ENCODE measurements at places on chromosomes 16 and 17.

DNA sequence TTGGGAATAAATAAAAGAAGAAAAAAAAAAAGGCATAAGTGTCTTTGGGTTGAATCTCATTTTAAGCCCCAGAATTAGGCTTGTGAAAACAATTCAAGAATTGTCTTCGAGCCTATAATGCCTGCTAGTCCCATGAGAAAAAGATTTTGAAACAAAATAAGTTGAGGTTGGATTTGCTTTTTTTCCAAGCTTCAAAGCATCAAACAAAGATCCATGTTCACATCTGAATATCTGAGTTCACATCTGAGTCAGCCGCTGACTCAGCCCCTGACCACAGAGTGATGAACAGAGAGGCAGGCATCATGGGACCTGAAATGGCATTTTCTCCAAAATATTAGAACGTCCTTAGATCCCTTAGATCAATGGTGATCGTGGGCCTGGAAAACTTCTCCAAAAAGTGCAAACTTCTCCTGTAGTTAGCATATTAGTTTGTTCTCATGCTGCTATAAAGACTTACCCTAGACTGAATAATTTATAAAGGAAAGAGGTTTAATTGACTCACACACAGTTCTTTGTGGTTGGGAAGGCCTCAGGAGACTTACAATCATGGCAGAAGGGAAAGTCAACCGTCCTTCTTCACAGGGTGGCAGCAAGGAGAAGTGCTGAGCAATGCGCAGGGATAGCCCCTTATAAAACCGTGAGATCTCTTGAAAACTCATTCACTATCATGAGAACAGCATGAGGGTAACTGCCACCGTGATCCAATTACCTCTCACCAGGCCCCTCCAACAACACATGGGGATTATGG, 294.6 kb upstream of the HSBP1 start:
- DNase-seq: no peak

DNA sequence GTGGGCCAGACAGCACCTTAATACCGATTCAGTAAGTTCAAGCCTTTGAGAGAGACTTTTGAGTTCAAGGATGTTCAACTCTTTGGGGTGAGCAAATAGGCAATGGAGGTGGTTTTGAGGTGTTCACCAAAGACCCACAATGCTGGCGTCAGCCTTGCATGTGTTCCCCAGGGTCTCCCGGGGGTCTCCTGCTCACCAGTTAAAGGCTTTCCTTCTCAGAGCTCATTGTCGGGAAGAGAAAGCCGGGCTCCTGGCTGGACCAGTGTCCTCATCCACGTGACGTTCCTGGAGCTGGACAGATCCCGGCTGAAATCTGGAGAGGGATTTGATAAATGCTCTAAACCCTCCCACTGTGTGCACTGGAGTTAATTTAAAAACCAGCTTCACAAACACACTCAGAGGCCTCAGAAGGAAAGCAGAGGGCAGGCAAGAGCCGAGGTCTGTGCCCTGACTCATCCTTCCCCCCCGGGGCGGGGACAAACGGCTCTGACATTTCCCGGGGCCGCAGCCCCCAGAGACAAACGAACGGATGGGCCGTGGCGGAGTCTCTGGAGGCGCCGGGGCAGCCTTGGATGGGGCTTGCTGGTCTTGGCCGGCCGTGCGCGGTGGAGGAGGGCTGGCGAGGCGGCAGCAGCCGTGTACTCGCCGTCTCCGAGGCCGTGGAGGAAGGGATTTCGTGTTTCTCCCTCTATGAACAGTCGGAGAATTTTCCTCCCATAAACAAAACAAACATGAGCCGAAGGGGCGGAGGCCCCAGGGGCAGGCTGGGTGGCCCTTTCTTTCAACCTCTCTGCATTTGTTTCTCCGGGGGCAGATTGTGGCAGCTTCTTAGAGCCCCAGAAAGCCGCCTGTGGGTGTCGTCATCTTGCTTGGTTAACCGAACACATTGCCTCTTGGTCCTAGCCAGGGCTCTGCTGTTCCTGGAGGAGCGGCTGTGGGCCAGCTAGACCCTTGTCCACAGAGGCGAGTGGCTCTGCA, 94.2 kb downstream of the NTN1 start:
- DNase-seq: peak; percentile 8

DNA sequence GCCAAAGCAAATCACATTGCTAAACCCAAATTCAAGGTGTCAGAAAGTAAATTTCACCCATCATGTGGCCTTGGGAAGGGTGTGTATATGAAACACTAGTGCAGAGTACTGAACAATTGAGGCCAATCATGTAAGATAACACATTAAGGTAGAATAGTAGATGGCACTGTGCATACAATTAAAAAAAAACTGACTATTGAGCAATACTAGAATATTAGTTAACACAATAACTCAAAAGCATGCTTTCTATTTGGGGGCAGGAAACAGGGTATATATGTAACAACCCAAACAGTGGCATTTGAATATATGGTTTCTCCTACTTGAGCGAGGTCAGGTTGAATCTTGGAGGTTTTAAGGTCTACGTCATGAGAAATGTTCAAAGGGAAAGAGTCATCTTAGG, 63.0 kb upstream of the DYNLRB2 start:
- DNase-seq: no peak

DNA sequence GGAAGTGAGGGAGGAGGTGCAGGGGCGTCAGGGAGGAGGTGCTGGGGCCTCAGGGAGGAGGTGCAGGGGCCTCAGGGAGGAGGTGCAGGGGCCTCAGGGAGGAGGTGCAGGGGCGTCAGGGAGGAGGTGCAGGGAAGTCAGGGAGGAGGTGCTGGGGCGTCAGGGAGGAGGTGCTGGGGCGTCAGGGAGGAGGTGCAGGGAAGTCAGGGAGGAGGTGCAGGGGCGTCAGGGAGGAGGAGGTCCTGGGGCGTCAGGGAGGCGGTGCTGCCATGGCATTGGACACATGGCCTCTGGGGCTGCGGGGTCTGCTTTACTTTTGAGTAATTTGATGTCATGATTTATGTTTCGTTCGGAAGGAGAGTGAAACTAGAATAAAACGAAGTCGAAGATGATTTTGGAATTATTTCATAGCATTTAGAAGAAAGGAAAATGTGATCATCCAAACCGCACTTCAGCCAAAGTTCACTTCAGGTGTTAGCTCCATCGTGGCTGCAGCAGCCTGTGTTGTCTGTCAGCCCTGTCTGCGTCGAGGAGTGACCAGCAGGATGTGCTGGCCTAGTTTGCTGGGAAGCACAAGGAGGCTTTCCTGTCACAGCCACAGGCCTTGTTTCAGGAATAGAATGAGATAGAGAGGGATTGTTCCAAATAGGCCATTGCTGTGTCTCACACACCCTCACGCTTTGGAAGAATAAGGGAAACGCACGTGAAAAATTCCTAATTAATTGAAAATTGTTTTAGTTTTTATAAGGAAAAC, 42.8 kb downstream of the RAB11FIP3 start:
- DNase-seq: no peak

GRCh38 chr17:57750109-57750871, 5.2 kb upstream of the CCDC182 start:
- no peak for DNase-seq

DNA sequence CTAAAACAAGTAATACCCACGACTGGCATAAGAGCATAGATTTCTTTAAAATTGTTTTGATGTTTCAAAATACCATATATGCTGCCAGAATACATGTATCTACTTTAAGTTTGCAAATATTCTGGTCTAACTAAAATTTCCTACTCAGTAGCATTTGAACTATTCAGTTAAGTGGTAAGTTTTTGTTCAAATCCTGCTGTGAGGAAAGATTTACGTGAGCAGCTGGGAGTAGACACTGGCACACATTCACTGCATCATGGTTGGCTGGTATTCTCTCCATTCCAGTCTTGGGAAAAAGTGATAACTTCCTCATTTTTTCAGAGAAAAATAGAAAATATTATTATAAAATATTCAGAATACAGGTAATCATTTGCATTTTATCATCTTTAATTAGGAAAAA, 133.6 kb downstream of the SKAP1 start:
- DNase-seq: no peak

GRCh38 chr17:45104497-45104896, 27.8 kb downstream of the PLCD3 start:
- DNase-seq: no peak

GRCh38 chr16:89093602-89094251, at the start of gene ACSF3:
TSS of gene ACSF3 (plus strand) at chr16:89093852. CDS start at chr16:89100682, 6,830 bp downstream.
- peak; percentile 32 for DNase-seq

GRCh38 chr16:8936421-8936820, 27.3 kb downstream of the USP7 start:
- peak; percentile 60 for DNase-seq

- no peak for DNase-seq
Measured at GRCh38 chr17:35891269-35891668, 11.1 kb upstream of the CCL5 start.

DNA sequence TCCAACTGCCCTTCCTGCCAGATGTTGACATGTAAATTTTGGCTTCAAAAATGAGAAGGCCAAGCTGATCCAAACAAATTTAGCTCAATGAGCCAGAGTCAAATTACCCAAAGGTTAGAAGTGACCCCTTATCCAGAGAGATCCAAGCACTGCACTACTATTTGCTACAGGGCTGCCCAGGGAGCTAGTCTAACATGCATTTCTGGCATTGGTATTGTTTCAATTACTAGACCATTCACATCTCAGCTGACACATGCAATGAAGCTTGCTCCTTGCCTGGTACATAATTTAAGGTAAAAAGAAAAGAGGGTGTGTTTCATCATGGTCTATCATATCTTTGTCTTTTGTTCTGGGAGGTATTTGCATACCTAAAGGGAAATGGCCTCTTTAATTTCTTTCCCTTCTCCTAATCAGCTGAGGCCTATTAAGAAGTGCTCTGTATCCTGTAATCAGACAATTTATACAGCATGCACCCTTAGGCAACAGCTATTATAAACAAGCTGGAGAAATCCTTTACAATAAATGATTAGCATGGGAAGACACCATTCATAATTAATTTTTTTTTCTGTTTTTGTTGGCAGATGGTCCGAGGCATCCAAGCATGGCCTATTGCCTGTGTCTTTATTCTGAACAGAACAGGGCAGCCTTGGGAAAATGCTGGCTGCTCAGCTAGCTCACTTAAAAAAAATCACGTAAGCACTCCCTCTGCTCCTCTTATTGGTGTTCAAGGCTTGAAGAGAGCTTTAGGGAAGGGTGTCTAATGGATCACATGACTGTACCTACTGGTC, 161.5 kb upstream of the SALL1 start:
- DNase-seq: no peak

- no peak for DNase-seq
Measured at GRCh38 chr16:73176577-73177013, 128.7 kb upstream of the ZFHX3 start.

GRCh38 chr16:67841198-67841815, 813 bp upstream of the THAP11 start:
- no peak for DNase-seq

DNA sequence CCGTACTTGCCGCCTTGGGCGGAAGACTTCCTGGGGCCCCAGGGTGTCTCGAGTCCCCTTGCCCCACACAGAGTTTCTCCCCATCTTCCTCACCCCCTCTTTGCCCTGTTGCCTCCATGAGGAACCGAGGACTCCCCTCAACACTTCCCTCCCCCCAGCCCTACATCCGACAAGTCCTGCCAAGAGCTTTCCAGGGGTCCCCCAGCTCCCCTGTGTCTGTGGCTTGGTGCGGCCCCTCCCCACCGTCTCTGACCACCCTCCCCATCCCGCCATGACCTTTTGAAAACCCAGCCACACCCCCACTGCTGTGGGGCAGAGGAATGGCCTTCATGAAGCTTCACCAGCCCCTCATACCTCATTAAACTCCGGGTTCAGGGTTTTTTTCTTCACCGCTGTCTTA, 11.4 kb downstream of the SCGB1C2 start:
- no peak for DNase-seq

- no peak for DNase-seq
Measured at GRCh38 chr17:15966879-15967248, 21.9 kb downstream of the ADORA2B start.

GRCh38 chr17:82278786-82279391, 5.4 kb upstream of the CSNK1D start:
- DNase-seq: no peak

GRCh38 chr16:31148896-31149295, 970 bp downstream of the PRSS36 start:
- DNase-seq: no peak

DNA sequence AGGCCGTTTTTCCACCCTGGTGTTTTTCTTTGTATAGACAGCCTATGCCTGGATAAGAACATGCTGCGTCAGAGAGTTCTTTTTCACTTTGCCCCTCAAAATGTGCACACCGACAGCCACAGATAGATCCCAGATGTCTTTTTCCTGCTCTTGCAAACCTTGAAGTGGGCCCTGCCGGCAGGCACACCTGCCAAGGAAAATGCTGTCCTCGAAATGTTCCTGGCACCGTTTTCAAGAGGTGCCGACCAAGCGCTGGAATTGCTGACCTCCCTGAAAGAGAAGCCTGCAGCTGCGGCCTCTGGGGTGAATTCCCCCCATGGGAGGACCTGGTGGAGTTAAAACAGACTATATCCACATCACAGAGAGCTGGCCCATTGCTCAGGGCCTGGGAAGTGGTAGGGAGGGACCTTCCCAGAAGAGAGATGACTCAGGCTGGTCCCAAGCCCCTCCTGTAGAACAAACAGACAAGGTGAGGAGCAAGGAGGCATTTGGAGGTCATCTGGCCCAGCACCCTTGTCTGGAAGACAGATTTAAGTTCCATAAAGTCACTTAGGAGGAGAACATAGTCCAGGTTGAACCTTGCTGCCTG, 668.1 kb downstream of the MAF start:
- DNase-seq: no peak

GRCh38 chr16:67193536-67193935, 1.6 kb downstream of the E2F4 start:
- no peak for DNase-seq

GRCh38 chr16:68524069-68524820, 14.8 kb upstream of the ZFP90 start:
- no peak for DNase-seq

GRCh38 chr16:70769131-70769530, 31.8 kb downstream of the VAC14 start:
- DNase-seq: no peak

GRCh38 chr16:53052519-53053501, at the start of gene CHD9NB:
TSS of gene CHD9NB (minus strand) at chr16:53052897. CDS start at chr16:53044158, 8,739 bp downstream.
- DNase-seq: no peak

GRCh38 chr17:66585472-66585871, 249.4 kb upstream of the CACNG5 start:
- DNase-seq: no peak

DNA sequence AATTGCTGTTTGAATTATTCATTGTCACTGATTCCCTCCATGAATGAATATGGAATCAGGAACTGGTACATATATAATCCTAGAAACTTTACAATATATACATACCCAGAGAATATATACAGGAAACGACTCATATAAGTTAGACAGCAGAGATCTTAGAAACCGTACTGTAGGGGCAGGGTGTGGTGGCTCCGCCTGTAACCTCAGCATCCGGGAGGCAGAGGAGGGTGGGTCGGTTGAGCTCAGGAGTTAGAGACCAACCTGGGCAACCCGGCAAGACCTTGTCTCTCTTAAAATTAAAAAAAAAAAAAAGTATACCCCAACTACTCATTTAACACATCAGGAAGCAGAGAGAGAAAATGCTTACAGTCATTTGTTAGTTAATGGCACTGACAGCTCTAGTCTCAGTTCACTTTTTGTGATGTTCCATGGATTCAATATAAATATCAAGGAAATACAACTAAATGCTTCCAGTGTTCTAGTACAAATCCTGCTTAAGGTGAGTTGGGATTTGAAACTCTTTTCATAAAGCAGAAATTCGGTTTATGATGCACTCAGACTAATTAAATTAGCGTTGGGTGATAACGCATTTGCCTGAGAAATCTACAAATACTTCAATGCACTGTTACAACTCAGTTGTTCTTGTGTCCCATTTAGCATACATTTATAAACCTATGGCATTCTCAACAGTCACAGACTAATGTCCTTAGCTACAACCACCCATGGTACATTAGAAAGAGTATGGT, 5.6 kb downstream of the GLG1 start:
- peak; percentile 44 for DNase-seq

- DNase-seq: no peak
Measured at GRCh38 chr16:75566758-75567255, 628 bp downstream of the GABARAPL2 start.
